ENCODE measurements at places on chromosomes 7 and 10.

- DNase-seq: no peak
Measured at GRCh38 chr10:15652117-15652516, 67.6 kb downstream of the ITGA8 start.

DNA sequence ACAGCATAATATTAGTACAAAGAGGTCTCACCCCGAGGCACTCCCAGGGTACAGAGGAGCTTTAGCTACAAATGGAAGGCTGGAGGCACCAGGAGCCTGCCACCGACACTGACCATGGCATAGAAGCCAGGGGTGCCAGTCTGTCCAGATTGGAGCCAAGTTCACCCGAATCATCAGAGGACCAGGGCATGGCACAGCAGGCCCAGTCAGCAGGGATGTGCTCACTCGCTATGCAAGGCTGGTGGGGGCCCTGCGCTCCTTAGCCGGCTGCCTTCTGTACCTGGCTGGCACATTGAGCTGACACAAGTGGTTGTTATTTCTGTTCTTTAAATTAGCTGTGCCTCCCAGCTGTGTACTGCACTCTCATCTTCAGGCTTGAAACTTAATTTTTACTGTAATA is 149.3 kb downstream of the TCERG1L start:
- no peak for DNase-seq

DNA sequence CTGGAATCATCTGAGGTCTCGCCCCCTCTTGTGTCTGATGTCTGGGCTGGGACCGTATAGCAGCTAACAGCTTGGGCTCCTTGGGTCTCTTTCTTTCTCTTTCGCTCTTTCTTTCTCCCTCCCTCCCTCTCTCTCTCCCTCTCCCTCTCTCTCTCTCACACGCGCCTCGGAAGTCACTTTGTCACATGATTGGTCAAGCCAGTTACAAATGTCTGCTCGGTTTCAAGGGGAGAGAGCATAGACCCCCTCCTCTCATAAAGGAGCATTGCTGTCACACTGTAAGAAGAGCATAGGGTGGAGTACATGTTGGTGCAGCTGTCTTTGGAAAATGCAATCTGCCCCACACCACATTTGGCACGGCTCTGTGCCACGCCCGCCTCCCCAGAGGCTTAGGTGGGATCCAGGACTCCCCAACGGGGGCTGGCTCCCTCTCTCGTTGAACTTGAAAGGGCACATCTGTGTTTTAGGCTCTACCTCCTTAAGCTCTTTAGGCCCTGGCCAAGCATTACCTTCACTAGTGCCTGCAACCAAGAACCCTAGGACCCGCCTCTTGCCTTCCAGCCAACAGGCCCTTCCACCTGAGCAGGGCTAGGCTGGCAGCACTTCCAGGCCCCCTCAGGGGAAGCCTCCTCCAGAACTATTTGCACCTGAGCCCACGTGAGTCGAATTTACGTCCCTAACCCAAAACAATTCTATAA is 61.9 kb upstream of the CACUL1 start:
- no peak for DNase-seq

GRCh38 chr7:152193880-152194279 is 168.4 kb downstream of the GALNT11 start:
- DNase-seq: no peak

DNA sequence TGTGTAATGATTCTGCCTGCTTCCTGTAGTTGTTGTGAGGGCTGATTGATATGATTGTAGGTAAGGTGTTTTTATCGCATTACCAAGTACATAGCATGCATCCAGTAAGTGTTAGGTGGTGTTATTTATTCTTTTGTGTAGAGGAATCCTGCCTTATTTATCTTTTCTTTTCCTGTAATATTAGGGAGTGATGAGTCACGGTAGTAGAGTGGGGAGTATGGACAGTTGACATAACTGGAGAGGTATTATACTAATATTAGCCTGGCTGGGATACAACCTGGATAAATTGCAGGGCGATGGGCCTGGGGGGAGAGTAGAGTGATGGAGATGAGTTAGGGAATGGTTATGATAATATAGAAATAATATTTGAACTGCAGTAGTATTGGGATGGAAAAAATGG is 9.8 kb downstream of the SDK1 start:
- DNase-seq: no peak

DNA sequence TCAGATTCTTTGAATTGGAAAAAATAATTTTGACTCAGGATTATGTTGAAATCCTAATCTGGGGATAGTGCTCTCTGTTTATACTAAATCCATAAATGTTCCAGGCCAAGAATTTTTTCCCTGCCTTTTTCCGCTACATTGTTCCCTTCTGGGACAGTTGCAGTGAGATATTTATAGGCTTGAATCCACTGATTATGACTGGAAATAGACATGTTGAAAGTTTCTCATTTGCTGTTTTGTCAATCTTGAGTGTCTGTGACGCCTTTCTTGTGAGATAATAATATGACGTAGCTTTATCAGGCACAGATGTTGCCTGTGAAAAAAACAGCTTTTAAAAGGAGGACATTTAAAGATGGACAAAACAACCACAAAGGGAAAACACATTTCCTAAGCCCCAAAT is 155.9 kb downstream of the ARID5B start:
- DNase-seq: no peak

- no peak for DNase-seq
Measured at GRCh38 chr7:54788664-54789063, 29.7 kb upstream of the SEC61G start.

GRCh38 chr10:124693801-124694416 is 50.3 kb downstream of the FAM53B start:
- DNase-seq: no peak

GRCh38 chr10:28137907-28138880 is 139.3 kb upstream of the ODAD2 start:
- DNase-seq: no peak

GRCh38 chr10:92993699-92994272 is 66.8 kb upstream of the CYP26C1 start:
- no peak for DNase-seq

DNA sequence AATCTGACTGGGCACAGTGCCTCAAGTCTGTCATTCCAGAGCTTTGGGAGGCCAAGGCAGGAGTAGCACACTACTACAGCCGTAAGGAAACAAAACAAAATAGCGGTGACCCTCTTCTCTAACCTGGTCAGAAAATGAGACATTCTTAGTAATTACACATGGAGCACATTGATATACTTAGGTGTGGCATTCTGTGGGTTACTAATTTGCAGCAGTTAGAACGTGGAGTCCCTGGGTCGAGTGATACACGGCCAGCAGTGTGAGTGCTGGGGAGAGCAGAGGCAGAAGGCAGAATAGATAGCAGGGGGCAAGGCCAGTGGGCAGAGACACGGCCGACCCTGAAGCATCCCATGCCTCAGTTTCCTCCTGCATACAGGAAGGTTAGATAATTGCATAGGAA is 28.9 kb upstream of the SFMBT2 start:
- no peak for DNase-seq

GRCh38 chr10:71959526-71959925 is 4.7 kb upstream of the CHST3 start:
- no peak for DNase-seq

- DNase-seq: no peak
Measured at GRCh38 chr10:43119416-43120115, 18.7 kb upstream of the CSGALNACT2 start.

GRCh38 chr7:82194016-82194643 is 249.4 kb downstream of the CACNA2D1 start:
- DNase-seq: no peak

- no peak for DNase-seq
Measured at GRCh38 chr7:101589052-101589451, 40.0 kb downstream of the MYL10 start.

GRCh38 chr7:26429168-26429567 is 137.5 kb downstream of the SNX10 start:
- DNase-seq: no peak

GRCh38 chr10:88542522-88542921 is 40.6 kb downstream of the RNLS start:
- DNase-seq: no peak

DNA sequence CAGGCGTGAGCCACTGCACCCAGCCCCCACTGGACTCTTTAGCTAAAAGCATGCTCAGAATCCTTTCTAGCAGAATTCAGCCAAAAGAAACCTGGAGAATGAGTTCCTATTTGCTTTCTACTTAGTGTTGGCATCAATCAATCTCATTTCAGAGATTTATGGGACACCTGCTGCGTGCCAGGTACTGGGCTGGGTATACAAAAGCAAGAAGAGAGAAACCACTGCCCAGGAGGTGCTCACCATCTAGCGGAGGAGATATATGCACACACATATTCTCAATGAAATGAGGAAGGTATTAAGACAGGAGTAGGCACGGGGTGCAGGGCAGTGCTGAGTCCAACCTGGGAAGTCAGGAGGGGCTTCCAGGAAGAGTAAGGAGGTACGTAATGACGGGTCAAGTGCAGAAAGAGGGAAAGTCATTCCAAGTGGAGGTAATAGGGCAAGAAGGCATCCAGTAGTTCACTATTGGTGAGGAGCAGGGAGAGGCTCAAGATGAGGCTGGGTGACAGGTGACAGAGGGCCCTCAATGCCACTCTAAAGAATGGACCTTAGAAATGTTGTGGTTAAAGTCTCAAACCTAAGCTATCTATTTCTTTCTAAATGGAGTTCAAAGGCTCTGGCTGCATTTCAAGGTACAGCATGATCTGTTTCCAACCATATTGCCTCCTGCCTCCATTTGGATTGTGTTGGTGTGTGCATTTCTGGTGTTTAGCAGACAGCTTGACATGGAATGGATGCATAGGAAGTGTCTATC is 22.1 kb downstream of the ABLIM1 start:
- no peak for DNase-seq

GRCh38 chr10:57905861-57906260 is 361.8 kb downstream of the IPMK start:
- no peak for DNase-seq

GRCh38 chr7:14218338-14218737 is 228.9 kb upstream of the ETV1 start:
- no peak for DNase-seq

GRCh38 chr10:129421399-129422010 is 45.5 kb upstream of the MGMT start:
- no peak for DNase-seq

- no peak for DNase-seq
Measured at GRCh38 chr10:107901076-107901475, 736.6 kb upstream of the SORCS1 start.

GRCh38 chr10:49419005-49419404 is 23.1 kb upstream of the DRGX start:
- no peak for DNase-seq

DNA sequence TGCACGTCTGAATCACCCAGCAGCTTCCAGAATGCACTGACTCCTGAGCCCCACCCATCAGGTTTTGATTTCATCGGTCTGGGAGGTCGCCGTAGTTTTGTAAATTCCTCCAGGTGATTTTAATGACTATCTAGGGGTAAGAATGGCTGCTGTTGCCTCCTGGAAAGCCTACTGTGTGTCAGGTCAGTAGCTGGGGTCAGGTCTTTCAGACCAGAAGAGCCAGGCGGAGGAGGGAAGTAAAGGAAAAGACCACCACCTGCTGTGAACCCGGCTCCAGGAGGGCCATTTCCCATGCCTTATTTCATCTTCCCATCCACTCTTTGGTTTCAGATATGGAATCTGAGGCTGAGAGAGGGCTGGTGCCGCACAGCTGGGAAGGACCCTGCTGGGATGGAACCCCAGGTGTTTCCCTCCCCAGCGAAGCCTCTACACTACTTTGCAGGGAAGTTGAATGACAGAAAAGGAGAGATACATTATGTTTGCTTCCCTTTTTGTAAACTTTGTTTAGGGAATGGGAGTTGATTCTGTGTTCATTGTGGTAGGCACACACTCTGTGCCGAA is 19.8 kb downstream of the ADAMTS14 start:
- DNase-seq: no peak

GRCh38 chr10:77332256-77332655 is 305.4 kb downstream of the KCNMA1 start:
- no peak for DNase-seq

DNA sequence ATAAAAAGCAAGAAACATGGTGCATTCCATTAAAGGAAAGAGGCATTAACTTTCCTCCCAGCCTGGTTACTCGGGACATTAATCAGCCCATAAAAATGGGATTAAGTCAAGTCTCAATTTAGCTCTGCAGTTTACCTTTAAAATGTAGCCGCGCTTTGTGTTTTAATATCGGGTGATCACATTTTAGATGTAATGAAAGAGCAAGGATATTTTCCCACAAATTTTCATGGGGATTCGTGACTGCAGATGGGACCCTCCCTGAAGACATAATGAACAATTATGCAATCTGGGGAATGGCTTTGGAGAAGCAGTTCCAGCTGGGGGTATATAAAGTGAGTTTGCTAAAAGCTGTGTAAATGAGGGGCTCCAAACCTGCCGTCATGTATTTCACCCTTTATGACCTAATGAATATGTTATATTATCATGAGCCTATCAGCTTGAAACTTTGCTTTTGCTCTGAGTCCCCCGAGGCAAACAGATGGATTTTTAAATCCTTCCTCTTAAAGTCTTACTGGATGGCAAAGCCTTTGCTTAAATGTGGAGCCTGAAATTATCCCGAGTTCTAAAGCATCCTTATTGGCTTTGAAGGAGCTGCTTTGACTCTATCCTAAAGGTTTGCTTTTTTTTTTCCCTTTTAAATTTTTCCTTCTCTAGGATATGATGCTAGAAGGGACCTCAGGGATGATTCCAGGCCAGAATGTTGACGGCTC is 31.8 kb downstream of the BAMBI start:
- no peak for DNase-seq

GRCh38 chr10:111113961-111114757 is 37.3 kb downstream of the ADRA2A start:
- no peak for DNase-seq

GRCh38 chr10:45370202-45370955 is 3.6 kb upstream of the ALOX5 start:
- DNase-seq: no peak

GRCh38 chr7:69199661-69200060 is 398.6 kb upstream of the AUTS2 start:
- no peak for DNase-seq

DNA sequence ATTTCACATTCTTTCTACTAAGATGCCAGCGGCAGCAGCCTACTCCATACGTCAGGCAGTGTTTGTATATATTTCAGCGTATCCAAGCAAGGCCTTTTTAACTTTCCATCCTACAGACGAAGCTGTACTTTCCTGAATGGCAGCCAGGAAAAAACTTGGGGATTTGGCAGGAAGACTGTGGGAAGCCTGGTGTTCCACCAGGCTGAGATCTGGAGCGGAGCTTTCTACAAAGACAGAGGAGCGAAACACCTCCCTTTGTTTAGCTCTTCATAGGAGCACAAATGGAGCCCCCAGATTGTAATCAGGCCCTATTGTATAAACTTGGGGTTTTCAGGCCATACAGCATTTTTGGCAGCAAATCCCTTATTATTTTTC is 143.8 kb downstream of the TES start:
- no peak for DNase-seq

- DNase-seq: no peak
Measured at GRCh38 chr10:104139221-104139620, 17.2 kb downstream of the SFR1 start.

GRCh38 chr10:68598978-68599770 is 39.0 kb downstream of the TET1 start:
- no peak for DNase-seq

All from activated CD4-positive, alpha-beta T cell treated with anti-CD3 and anti-CD28 coated beads for 4 hours (primary cell).